ENCODE measurements at places on chromosomes 3 and 15. TPM values are rescaled to one million over a fixed set of nuclear protein-coding genes. Genes with fewer than 3 reads are reported as not detected.

ASB14 gene
- not detected for total RNA-seq

SLC38A3 gene
- not detected for total RNA-seq

TMEM115 gene
- 19.9 TPM for total RNA-seq

GOLGA8J gene
- 0.38 TPM for total RNA-seq

CNTN4 gene
- total RNA-seq, result not detected

DNA sequence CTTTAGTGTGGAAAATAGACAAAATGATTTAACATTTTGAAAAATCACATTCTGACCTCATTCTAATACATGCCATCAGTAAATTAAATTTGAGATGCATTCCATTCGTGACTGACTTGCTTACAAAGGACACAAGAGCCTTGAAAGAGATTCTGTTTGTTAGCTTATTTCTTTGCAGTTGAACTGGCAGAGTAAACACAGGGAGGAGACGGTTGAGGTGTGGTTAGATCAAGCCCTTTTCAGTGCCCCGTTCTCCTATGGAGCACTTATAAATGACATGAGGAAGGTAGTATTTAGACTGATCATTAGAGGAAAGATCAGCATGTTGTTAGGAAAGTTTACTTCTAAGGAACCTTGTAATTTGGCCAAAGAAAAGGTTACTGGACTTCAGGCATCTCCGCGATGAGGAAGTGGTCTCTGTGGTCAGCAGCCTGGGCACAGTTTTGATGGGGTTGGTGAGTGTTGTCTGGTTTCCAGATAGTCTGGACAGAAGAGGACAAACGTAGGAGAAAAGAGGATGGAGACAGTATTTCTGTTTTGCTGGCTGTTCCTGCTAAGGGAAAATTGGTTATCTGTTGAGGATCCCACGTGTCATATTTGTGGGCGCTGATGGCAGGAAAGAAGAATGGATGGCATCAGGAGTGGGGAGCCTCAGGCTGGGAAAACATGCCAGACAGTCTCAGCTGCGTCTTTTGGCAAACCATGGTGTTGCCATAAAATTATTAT is 328.9 kb upstream of the TBL1XR1 start:
- H3K27ac ChIP-seq, result no peak overlapping the region
- no peaks in the 10 kb centered on the region for H3K36me3 ChIP-seq
- H3K27me3 ChIP-seq, result no peaks in the 10 kb centered on the region
- no peaks in the 10 kb centered on the region for H3K4me1 ChIP-seq
- no peak for DNase-seq
- no peak overlapping the region for H3K4me3 ChIP-seq

DNA sequence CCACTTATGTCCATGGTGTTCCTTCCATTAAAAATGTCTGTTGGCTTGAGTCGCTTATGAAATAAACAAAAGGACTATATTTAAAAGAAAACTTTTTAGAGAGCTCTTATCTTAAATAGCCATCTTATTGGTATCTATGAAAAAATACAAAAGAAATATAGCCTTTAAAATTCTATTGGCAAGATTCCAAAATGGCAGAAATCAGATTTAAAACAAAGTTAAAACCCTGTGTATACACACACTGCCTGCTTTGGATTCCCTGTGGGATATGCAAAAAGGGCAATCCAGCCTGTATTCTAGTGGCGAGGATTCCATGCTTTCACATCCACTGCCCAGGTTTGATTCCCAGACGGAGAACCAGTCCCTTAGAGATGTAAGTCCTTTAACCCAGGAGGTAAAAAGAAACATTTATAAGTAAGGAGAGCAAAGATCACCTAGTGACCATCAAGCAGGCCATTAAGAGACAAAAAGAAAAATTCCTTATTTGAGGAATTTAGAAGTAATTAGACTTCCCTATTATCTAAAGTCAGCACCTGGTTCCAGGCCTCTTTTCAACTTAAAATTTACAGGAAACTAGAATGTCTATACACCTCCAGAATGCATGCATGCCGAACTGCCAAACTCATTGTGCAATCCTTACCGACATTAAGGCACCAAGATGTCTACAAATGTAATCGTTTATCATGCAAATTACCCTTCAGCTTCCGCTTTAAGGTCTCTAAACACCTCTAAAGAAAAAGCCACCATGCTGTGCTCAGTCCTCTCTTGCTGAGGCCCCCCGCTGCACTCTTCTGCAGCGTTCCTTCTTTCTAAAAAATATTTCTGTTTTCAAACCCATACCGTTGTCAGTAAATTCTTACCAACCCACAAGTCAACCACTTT is 69.6 kb upstream of the STRIT1 start:
- no peak overlapping the region for H3K4me3 ChIP-seq
- DNase-seq, result no peak
- no peak overlapping the region for H3K27ac ChIP-seq
- H3K27me3 ChIP-seq, result no peaks in the 10 kb centered on the region
- H3K36me3 ChIP-seq, result no peaks in the 10 kb centered on the region

- no peaks in the 10 kb centered on the region for H3K36me3 ChIP-seq
- H3K27me3 ChIP-seq, result no peaks in the 10 kb centered on the region
- DNase-seq, result no peak
- H3K27ac ChIP-seq, result peak overlapping the region; percentile 74
Measured at GRCh38 chr3:97970956-97971620, 1.1 kb downstream of the RIOX2 start.

- H3K27me3 ChIP-seq, result no peaks in the 10 kb centered on the region
- no peak overlapping the region for H3K4me3 ChIP-seq
- no peaks in the 10 kb centered on the region for H3K36me3 ChIP-seq
Measured at GRCh38 chr3:134328846-134329245, 45.4 kb downstream of the AMOTL2 start.

Data from naive thymus-derived CD4-positive, alpha-beta T cell (primary cell).